MG63 (cell line): ENCODE measurements at places on chromosomes 16 and 17.
A peak's percentile ranks its signal among the peaks of the same experiment; 100 is the strongest.

GRCh38 chr16:2663553-2664546, 18.5 kb upstream of the KCTD5 start:
- peak; percentile 36 for DNase-seq

- DNase-seq = no peak
Observed at GRCh38 chr16:87160234-87160636, 157.0 kb downstream of the C16orf95 start.

DNA sequence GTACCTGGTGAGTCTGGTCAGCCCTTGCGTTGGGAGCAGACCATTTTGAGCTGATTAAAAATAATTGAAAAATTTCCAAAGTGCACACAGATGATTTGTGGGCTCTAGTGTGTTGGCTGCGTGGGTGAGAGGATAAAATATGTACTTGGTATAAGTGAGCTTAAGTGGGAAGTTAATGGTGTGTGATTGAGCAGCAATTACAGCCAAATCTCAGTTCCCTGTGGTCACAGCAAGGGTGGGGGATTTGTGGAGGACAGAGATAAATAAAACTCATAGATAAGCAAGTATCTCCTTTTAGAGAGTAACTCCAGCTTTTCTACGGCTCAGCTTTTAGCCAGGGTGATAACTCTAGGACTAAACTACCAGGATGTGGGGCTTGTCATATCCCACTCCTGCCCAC, 390.4 kb downstream of the UTP18 start:
- DNase-seq = no peak

GRCh38 chr17:45334231-45334630, 17.4 kb upstream of the MAP3K14 start:
- no peak for DNase-seq

- no peak for DNase-seq
Observed at GRCh38 chr17:69477204-69477902, 62.9 kb downstream of the MAP2K6 start.

- peak; percentile 74 for DNase-seq
Observed at GRCh38 chr16:11796227-11797165, 562 bp downstream of the ZC3H7A start.

GRCh38 chr16:78281115-78281514, 181.7 kb downstream of the WWOX start:
- DNase-seq = no peak
